ENCODE measurements at places on chromosomes 12 and 14. TPM values are rescaled to one million over a fixed set of nuclear protein-coding genes. Genes with fewer than 3 reads are reported as not detected.

- H3K27ac ChIP-seq = no peak overlapping the region
- H3K4me3 ChIP-seq = peak overlapping the region; percentile 64
- peaks cover 21% of the 10 kb centered on the region for H3K4me1 ChIP-seq
- DNase-seq = peak; percentile 45
- no peaks in the 10 kb centered on the region for H3K36me3 ChIP-seq
Measured at GRCh38 chr14:70821584-70822529, 12.5 kb upstream of the MAP3K9 start.

GRCh38 chr14:81710232-81710845 lies 176.7 kb upstream of the SEL1L start:
- H3K4me3 ChIP-seq = no peak overlapping the region
- no peaks in the 10 kb centered on the region for H3K4me1 ChIP-seq
- no peak overlapping the region for H3K27ac ChIP-seq
- no peak for DNase-seq

Gene CCND2
- 784 TPM for total RNA-seq

DNA sequence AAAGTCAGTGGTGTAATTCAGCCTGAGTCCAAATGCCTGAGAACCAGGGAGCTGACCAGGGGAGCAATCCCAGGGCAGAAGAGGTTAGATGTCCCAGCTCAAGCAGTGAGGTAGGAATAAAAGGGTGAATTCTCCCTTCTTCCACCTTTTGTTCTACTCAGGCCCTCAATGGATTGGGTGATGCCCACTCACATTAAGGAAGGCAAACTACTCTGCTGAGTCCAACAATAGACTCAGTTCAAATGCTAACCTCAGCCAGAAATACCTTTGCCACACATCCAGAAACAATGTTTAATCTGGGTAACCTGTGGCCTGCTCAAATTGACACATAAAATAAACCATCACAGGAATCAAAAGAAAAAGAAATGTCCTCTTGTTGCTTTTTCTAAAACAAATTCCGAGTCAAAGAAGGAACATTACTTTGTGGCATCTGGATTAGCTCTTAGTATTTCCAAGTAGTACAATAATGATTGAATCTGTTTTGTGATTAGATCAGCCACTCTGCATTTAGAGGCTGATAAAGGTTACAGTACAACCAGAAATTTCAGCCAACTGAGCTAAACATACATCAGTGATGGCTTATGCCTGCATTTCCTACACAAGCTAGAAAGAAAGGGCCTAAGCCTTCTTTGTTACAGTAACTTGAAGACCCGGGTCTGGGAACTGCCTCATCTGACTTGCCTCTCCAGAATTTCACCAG lies 43.6 kb upstream of the TRIM9 start:
- H3K27ac ChIP-seq = no peak overlapping the region
- no peaks in the 10 kb centered on the region for H3K27me3 ChIP-seq

GRCh38 chr14:92651106-92651757 lies 97.2 kb downstream of the LGMN start:
- peaks cover 64% of the 10 kb centered on the region for H3K4me1 ChIP-seq
- peak overlapping the region; percentile 66 for H3K27ac ChIP-seq
- H3K4me3 ChIP-seq = peak overlapping the region; percentile 63
- H3K27me3 ChIP-seq = no peaks in the 10 kb centered on the region
- peak; percentile 85 for DNase-seq

DNA sequence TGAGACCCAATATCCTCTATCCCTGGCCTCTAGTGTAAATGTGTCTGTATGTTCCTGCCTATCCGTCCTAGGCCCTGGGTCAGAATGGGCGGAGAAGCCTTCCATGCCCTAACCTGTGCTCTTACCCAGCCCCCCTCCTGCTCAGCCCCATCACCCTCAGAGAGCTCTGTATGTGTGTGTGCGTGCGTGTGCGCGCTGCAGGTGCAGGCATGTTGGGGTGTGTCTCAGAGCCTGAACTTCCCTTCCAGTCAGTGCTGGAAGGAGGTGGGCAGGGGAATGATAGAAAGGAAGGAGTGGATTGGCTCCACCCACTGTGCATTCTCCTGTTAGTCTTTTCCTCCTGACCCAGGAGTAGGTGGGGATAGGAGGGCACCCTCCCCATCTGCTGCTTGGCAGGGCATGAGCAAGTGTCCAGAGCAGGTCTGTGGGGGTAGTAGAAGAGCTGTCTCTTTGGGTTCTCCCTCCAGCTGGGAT lies 7.2 kb downstream of the NAB2 start:
- no peak overlapping the region for H3K4me3 ChIP-seq
- DNase-seq = no peak
- H3K4me1 ChIP-seq = peaks cover 25% of the 10 kb centered on the region
- H3K27ac ChIP-seq = no peak overlapping the region
- H3K27me3 ChIP-seq = no peaks in the 10 kb centered on the region

DNA sequence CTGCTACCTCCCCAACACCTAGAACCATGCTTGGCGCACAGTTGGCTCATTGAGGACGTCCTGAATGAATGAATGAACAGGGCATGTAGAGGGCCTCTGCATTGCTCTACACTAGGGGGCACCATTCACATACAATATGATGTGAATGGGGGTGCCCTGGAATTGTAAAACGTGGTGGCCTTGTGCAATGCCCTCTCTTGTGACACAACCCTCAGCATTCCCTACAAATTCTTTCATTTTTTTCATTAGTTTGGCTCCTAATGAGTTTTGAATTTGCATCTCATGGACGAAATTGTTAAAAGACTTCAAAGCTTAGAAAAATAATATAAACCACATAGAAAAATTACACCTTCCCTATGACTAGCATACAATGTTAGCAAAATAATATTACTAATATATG lies 2.3 kb upstream of the DIO2 start:
- no peaks in the 10 kb centered on the region for H3K36me3 ChIP-seq
- DNase-seq = no peak
- H3K27ac ChIP-seq = no peak overlapping the region
- H3K27me3 ChIP-seq = no peaks in the 10 kb centered on the region

GRCh38 chr14:56733396-56733795 lies 76.9 kb downstream of the OTX2 start:
- no peaks in the 10 kb centered on the region for H3K36me3 ChIP-seq
- DNase-seq = no peak
- H3K4me3 ChIP-seq = no peak overlapping the region
- no peak overlapping the region for H3K27ac ChIP-seq

Gene CIT
- 17.6 TPM for total RNA-seq

DNA sequence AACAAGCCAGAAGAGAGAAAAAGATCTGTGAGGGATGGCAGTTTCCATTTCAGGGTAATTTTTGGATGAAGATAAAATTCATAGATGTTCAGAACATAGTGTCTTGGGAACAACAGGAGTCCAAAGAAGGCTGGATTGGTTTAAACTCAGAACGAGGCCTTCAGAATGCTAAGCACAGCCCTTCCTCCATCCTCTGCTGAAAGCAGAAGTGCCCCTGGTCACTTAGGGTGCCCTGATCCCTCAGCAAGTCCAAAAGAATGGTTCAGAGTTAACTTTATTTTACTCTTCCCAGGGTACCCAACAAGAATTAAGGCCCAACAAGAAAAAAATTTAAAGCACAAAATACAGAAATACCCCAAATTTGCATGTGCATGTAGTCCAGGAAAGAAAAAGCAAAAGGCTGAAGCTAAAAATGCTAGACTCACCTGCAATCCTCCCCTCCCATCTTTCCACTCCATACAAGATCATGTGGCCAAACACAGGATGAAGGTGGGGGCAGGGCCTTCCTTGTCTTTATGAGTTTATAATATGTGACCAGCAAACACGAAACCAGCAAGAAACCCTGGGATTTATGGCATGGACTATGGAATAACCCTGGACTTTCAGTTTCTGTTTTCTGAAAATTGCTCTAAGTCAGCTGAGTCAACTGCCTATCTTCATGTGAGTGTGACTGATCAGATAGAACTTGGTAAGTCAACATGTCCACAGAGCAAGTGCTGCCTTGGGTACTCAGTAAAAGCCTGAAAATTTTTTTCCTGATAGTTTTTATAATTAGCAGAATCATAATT lies 21.2 kb downstream of the MAX start:
- H3K27ac ChIP-seq = no peak overlapping the region
- peaks cover 35% of the 10 kb centered on the region for H3K36me3 ChIP-seq
- H3K4me1 ChIP-seq = peaks cover 43% of the 10 kb centered on the region
- DNase-seq = no peak
- H3K4me3 ChIP-seq = no peak overlapping the region

DNA sequence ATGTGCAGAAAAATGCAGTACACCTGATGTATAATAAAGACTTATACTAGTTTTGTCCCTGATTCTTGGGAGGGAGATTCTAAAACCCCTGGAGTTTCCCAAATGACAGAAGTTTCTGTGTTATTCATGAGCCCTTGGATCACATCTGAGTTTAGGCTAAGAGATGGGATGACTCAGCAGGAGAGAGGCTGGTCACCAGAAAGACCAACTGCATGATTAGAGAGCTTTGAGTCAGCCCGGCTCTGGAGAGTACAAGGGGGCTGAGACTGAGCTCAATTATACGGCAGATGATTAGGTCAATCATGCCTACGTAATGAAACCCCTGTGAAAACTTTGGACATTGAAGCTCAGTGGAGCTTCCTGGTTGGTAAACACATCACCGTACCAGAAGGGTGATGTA lies 174.2 kb downstream of the SSPN start:
- H3K36me3 ChIP-seq = no peaks in the 10 kb centered on the region
- DNase-seq = no peak
- H3K4me3 ChIP-seq = no peak overlapping the region
- no peak overlapping the region for H3K27ac ChIP-seq

Gene ABCD2
- total RNA-seq = 4.5 TPM

Gene NTF3
- not detected for total RNA-seq

GRCh38 chr14:44564908-44565307 lies 57.8 kb upstream of the FSCB start:
- H3K36me3 ChIP-seq = no peaks in the 10 kb centered on the region
- H3K4me1 ChIP-seq = no peaks in the 10 kb centered on the region
- H3K4me3 ChIP-seq = no peak overlapping the region
- H3K27me3 ChIP-seq = no peaks in the 10 kb centered on the region

DNA sequence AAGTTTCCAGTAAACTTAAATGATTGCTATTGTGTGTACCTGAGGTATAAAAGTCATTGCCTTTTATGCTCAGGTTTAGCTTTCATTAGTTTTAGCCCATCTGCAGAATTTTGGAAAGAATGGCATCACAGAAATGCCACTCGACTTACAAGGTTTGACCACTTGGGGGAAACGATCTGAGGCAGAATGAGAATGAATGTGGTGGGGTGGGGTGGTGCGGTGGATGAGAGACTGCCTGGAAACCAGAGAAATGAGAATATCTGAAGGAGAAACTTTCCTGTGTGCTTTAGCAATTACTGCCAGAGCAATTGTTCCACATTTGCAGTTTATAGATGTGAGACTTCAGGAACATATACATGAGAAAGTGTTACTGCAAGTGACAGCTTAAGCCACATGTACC lies 225.4 kb upstream of the PDE3A start:
- H3K27ac ChIP-seq = no peak overlapping the region
- DNase-seq = no peak
- H3K27me3 ChIP-seq = no peaks in the 10 kb centered on the region
- H3K4me1 ChIP-seq = no peaks in the 10 kb centered on the region
- no peaks in the 10 kb centered on the region for H3K36me3 ChIP-seq

Gene CLEC1A
- not detected for total RNA-seq

Measured in CD8-positive, alpha-beta memory T cell (primary cell).